GM23338 (cell line): ENCODE measurements at places on chromosomes 16 and 17.
A peak's percentile ranks its signal among the peaks of the same experiment; 100 is the strongest.

DNA sequence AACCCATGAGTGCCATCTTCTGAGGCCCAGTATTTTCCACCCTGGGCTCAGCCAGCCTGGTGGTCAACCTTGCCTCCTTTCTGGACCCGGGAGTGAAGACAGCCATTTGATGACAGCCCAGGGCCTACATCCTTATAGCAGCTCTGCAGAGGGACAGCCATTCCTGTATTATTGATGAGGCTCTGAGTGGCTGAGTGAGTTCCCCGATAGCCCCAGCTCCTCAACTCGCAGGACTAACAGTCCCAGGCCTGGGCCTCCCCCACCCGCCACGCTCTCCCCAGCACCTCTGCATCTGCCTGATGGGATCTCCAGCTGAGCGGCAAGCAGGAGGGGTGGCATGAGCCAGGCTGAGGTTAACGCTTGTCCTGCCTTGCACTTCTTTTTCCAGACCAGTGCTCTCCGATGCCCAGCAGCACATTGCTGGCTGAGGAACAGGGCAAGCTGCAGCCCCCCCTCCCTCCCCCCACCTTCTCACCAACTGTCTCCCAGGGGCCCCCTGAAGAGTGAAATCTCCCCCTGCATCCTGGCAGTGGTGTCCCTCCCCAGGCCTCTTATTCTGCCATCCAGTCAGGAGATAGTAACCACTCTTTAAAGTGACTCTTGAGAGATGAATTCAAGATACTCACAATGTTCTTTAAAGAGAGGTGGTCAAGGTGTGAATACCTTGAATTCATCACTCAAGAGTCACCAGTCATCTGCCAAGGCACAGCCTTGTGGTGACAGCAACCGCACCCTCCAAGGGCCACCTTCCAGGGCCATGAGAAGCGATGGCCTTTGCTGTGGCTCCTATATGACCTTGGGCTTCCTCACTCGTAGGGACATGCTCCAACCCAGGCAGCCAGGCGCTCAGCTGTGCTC, 23.5 kb downstream of the CACNG5 start:
- DNase-seq = no peak

DNA sequence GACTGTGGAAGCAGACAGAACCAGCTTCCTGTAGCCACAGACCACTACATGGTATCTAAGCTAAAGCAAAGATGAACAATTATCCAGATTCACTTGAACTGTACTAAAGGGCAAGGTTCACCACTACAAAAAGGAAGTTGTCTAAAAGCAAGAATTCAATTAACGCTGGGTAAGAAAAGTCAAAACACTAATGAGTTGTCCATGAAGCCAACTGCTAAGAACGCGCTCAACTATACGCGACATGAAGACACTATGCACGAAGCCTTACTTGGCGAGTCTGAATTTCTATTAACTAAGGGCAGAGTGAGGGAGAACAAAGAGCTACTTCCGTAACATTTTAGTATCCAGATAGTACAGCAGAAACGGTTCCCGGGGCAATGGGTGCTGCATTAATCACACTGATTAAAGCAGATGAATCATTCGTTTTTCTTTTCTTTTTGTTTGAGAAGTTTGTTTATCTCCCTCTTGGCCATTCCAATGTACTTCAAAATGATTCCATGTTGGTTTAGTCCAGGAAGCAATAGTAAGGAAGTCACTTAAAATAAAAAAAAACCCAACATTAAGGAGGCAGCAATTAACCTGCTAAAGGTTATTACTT, 2.8 kb upstream of the RPS15A start:
- no peak for DNase-seq

DNA sequence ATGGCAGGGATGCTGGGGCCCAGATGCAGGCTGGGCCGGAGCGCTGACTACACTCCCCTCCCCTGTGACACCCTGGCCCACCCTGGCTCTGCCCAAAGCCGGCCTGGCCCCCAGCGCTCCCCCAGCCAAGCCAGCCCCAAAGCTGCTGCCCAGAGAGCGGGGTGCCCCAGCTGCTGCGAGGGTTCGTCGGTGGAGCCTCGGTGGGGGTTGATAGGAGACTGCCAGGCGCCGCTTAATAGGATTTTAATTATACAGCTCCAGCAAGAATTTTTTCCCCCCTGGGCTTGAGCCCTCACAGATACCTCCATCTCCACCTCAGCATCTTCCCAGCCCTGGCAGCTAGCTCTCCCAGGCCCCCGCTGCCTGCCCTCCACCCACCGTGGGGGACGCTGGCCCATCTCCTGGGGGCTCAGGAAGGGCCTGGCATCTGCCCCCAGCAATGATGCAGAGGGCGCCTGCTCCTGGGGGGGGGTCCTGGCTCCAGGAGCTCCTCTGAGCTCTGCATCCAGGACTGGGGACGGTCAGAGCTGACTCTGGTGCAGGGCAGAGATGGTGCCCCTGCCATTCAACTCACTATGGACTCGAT, 36.8 kb upstream of the DLX4 start:
- DNase-seq = no peak

DNA sequence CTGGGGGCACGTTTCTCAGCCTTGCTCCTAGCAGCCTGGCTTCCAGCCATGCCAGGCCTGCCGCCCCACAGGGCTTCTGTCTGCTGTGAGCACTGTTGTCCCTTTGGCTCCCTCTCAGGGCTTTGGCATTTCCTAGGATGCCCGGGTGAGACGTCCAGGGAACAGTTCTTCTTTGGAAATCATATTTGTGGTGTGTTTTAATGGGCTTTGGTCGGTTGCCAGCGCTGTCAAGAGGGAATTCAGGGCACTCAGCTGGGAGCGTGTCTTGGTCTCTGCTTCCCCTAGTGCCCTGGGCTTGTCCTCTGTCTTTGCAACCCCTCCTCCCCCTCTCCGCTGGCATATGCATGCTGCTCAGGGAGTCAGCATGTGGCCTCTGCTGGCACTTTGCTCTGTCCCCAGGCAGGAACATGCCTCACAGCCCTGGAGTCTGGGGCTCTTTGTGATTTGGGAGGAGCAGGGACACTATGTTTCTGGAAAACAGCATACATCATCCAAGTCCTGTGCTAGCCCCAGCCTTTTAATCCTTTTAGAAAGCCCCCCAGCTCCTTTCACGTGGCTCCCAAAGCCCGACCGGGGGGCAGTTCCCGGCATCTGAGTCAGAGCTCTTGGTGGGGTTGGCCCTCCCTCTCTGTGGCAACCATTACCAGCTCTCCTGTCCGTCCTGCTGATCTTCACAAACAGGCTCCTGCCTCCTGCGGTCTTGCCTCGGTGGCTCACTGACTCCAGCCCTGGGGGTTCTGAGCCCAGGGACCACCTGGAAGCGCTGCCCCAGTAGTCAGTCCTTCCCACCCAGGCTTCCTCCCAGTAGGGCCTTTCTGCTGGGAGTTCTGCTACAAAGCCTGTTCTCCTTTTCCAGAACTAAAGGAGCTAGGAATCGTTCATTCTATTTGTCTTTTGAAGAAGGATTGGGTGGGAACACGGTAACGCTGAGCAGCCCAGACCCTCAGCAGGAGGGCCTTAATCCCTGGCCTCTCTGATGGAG, 26.7 kb downstream of the SAP30BP start:
- peak; percentile 15 for DNase-seq

DNA sequence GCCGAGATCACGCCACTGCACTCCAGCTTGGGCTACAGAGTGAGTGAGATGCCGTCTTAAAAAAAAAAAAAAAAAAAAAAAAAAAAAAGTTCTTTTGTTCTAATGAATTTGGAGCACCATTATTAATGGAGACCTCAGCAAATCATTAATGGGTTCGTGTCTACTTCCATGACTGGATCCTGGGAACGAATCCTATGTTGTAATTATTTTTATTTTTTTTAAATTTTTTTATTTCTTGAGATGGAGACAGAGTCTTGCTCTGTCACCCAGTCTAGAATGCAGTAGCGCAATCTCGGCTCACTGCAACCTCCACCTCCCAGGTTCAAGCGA, 30.7 kb downstream of the SPOP start:
- no peak for DNase-seq

DNA sequence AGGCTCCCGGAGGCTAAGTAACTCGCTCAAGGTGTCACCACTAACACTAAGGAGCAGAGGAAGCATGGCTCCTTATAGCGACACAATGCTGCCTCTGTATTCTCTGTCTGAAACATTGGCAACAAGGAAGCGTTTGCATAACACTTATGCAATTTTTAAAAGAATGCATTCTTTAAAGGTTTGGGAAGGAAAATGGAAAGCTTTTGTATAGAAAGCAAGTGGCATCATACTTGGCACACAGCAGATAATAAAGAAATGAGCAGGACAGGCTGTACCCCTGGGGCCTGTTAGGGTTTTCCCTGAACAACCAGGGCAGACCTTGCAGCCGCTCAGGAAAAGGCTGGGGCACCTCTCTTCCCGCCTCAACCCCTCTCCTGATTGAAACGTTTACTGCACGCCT, 36.9 kb downstream of the PPL start:
- DNase-seq = no peak

DNA sequence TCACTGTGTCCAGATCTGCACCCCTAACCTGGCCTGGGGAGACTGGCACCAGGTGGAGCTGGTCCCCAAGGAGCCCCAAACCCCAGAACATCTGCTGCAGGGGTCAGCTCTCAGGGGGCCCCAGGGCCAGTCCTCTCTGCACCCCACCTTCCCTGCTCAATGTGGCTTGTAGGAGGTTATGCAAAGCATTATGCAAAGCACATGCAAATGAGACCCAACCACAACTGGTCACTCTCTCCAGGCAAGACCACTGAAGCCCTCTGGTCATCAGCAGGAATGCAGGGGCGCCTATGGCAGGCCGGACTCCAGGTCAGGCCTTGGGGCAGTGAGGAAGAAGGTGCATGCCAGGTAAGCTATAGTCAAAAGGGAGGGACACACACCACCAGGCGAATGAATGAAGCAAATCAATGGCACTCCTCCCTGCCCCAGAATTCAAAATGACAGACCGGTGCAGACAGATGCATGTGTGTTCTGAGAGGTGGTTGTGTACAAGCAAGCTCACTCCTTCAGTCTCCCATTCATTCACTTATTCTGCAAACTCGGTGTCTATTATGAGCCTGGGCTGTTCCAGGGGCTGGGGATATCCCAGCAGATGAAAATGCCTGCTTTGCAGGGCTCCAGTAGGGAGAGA, 48.0 kb downstream of the TMEM235 start:
- DNase-seq = no peak

DNA sequence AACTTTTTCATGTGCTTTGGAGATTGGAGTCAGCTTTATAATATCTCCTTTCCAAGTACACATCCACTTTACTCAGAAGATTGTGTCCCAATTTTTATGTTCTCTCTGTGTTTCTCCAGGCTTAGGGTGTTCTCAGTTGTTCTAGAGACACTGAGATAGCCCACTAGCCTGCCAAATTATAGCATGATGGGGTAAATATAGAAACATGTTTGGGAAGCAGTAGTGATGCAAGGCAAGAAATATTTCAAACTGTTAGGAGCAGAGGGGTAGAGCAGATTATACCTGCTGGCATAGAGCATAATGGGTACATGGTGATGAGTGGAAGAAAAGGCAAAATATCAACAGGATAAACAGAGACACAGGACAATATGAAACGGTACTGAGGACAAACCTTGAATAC, 12.4 kb downstream of the SLFN11 start:
- no peak for DNase-seq

DNA sequence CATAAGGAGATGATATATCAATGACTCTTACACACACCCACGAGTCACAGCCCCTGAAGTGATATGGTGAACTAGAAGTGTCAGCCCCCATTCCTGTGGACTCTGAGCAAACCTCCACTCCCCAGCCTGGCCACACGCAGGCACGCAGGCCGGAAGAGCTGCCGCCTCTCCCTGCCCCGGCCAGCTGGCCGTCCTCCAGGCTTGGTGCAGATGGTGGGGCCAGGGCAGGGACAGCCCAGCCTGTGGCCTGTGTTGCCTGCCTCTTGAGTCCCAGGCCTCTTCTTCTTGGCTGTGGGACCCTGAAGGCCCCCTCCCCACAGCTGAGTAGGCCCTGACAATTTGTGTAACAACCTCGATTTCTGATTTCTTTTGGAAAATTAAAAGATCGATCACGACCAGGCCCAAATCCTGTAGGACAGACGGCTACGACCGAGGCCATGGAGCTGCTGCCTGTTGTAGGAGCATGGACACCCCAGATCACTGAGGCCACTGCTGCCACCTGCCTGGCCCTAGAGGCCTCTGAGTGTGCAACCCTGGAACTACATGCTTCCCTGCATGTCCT, 10.0 kb upstream of the MPRIP start:
- no peak for DNase-seq

DNA sequence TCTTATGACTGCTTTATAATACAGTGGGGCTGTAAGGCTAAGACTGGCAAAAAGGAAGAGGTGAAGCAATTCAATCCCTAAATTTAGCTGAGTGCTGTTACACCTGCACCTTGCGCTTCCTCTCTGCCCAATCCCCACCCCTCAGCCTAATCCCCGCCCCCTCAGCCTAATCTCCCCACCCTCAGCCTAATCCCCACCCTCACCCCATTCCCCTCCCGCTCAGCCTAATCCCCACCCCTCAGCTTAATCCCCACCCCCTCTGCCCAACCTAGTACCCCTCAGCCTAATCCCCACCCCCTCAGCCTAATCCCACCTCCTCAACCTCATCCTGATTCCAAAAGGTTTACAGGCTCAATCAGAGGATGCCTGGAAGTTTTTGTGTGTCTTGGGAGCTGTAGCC, 155.5 kb downstream of the PMP22 start:
- DNase-seq = peak; percentile 37

DNA sequence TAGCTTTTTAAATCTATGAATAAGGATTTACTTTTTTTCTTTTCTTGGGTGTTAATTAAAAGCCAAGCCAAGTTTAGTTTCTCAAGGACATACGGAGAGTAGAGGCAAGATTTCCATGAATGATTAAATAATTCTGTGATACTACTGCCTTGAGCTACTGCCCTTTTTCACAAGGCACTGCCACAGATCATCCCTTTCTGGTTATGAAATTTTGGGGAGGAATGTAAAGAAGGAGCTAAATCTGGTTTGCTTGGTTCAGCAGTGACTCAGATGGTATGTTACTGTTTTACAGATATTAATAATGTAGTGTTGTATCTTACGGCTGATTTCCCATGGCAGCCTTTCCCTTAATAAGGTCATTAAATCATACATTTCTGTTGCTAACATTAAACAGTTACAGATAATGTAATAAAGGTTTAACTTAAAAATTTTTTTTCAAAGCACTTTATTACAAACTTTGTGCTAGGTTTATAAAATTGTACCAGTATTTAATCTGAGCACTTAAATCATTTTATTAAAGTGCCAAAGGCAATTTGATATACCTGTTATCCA, 2.6 kb downstream of the WSB1 start:
- DNase-seq = no peak

- no peak for DNase-seq
Observed at GRCh38 chr17:80805032-80805751, 186.4 kb upstream of the CHMP6 start.

DNA sequence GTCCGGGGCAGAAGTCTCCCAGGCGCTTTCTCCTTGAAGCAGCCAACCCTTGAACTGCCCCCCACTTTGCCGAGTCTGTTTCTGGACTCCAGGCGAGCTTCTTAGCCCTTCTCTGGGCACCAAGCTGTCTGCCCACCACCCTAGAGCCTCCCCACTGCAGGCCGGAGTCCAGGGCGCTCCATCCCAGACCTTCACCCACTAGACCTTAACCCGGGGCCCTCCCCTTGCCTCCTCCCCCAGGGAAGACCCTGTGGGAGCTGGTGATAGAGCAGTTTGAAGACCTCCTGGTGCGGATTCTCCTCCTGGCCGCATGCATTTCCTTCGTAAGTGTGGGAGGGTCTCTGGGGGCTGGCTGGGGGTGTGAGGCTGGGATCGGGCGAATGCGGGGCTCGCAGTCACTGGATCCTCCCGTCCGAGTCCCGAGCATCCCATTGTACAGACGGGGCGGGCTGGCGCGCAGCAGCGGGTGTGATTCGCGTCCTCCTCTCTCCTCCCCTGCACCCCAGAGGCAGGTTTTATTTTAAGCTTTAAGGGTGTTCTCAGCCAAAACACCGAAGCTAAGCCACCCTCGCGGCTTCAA, 1.1 kb downstream of the ATP2A1 start:
- no peak for DNase-seq
